ENCODE measurements at places on chromosomes 1 and 21.

DNA sequence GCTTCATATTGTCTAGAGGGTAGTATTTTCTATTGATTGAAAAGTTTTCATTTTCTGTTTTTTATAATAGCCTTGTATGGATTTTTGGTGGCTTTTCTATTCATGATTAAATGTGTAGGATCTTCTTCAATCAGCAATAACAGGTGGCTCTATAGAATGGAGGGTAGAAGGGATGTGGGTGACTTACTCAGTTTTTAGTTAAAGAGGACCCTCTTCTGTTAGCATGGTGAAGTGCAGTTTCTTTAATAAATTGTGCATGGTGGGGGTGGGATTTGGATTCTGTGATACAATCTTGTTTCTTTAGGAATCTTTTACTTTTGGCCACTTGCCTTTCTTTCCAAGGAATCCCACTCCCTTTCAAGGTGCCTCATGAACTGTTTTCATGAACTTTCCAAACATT, 64.7 kb downstream of the SLC35A3 start:
- no peak for DNase-seq

DNA sequence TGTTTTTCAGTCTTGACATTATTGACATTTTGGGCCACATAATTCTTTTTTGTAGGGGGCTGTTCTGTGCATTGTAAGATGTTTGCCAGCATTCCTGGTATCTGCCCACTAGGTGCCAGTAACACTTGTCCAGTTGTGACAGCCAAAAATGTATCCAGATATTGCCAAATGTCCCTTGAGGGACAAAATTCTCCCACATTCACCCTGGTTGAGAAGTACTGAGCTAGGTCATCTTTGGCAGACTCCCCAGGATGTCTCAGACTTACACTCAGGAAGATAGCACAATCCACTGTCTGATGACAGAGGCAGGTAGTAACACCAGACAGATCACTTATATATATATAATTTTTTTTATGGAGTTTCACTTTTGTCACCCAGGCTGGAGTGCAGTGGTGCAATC, 5.9 kb downstream of the CD48 start:
- DNase-seq, result no peak

GRCh38 chr1:4460651-4461050, 193.8 kb upstream of the AJAP1 start:
- no peak for DNase-seq

GRCh38 chr1:156742017-156742416, 1.1 kb upstream of the MRPL24 start:
- no peak for DNase-seq

- no peak for DNase-seq
These were observed at the start of gene ENTREP3 for GRCh38 chr1:155255243-155256007. Gene ENTREP3 (minus strand): TSS chr1:155255483. CDS start chr1:155254877, 606 bp downstream.

DNA sequence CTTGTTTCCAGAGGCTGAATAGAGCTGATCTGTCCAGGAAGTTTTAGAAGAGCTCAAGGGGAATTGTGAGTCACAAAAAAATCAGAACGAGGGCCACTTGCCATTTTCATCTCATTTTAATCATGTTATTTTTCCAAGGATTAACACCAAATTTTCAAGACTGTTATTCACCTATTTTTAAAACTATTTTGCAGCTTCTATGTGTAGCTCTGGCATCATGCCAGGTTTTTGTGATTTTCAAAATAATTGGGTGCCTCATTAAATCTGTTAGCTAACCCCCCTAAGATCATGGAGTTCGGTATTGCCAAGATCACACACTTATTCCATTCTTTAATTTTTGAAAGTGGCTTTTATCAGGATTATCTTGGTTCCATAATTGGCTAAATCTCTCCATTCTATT, 90.9 kb downstream of the RGS7 start:
- no peak for DNase-seq

- DNase-seq, result no peak
These were observed 9.6 kb downstream of the CRYBG2 start for GRCh38 chr1:26344147-26344920.

- no peak for DNase-seq
These were observed 1.1 kb downstream of the CCDC17 start for GRCh38 chr1:45622524-45623394.

GRCh38 chr1:1059494-1060280, 14.4 kb downstream of the RNF223 start:
- no peak for DNase-seq

GRCh38 chr1:43062527-43063095, 103.9 kb upstream of the SLC2A1 start:
- DNase-seq, result no peak

DNA sequence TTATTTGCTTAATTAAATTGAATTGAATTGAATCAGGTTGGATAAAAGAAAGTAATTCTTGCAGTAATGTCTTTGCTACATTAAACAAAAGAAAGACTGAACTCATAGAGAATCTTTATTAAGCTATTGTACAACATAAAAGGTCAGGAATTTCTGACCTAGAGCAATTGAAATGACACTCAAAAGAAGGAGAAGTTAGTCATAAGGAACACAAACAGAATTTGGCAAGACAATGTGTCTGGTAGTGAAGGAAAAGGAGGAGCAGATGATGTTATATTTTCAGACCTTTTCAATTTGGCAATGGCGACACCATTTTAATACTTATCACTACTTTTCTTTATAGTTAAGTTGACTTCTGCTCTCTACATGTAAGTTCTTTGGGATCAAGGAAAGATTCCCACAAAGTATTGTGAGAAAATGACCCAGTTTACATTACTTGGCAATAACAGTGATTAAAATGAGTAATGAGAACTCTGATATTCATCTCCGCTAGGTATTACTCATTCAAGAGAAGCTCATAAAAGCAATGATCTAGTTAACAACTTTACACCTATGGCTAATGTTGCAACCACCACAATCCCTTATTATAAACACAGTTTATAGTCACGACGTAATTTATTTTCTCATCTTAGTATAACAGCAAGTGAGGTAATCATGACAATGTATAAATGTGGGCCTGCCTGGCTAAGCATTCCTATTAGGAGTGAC, 14.7 kb upstream of the KRTAP21-1 start:
- no peak for DNase-seq

GRCh38 chr1:204261746-204262505, 48.1 kb upstream of the GOLT1A start:
- DNase-seq, result no peak

DNA sequence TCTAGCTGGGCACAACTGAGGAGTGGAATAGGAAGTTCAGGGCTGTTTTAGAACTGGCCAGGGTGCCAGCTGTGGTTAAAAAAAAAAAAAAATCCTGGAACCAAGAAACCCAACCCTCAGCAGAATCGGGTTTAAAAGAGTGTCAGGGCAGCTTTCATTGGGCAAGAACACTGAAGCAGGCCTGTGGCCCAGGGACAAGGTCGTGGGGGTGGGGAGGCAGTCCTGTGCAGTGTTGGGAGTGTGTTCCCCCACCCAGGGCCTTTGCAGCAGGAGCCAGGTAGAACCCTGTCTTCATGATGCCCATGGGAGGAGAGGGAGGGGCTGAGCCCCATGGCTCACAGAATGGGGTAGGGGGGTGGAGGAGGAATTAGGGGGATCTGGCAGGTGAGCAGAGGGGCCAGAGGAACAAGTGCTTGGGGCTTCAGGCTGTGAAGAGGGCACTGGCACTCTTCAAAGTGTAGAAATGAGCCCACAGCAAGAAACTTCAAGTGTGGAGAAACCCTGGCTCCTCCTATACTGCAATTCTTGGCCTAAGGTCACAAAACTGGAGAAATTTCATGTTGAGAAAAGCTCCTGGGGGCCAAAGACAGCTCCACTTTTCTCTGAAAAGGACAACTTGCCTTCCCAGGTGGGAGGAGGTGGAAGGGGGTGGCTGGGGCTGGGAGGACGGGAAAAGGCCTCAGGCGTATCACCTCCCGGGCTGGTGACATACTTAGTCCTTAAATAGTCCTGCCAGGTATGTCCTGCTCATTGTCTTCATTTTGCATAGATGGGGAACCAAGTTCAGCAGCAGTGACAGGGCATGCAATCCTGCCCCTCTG, 39.3 kb downstream of the KIAA1614 start:
- DNase-seq, result no peak
